ENCODE measurements at places on chromosomes 11 and 22. TPM values are rescaled to one million over a fixed set of nuclear protein-coding genes. Genes with fewer than 3 reads are reported as not detected.

C1QTNF5 gene
- 0.87 TPM for total RNA-seq

DNA sequence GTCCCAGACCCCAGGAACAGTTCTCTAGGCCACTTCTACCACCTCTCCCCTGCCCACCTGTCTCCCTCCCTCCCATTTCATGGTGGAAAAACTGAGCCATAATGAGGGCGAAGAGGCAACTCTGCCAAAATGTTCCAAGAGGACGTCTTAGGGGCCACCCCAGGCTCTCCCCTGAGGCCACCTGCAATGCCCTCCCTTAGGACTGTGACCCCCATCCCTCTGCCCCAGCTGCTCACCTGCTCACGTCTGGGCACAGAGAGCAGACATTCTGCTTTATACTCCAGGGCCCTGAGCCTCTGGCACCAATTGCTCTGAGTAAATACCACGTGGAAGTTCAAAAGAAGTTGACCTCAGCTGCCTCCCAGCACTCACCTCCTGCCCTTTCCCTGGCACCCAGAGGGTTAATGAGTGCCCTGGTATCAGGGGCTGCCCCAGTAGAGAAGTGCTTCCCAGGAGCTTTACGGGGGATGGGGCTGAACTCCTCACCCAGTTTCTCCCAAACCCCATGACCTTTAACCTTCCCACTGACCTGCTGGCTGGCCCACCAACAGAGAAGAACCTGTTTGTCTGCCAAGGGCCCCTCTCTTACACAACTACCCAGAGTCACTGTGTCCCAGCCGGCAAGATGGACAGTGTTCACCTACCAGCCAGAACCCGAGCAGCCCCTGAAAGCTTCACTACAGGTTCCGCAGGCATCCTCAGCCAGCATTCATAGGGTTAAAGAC lies 627 bp upstream of the APOA5 start:
- no peak for DNase-seq

DNA sequence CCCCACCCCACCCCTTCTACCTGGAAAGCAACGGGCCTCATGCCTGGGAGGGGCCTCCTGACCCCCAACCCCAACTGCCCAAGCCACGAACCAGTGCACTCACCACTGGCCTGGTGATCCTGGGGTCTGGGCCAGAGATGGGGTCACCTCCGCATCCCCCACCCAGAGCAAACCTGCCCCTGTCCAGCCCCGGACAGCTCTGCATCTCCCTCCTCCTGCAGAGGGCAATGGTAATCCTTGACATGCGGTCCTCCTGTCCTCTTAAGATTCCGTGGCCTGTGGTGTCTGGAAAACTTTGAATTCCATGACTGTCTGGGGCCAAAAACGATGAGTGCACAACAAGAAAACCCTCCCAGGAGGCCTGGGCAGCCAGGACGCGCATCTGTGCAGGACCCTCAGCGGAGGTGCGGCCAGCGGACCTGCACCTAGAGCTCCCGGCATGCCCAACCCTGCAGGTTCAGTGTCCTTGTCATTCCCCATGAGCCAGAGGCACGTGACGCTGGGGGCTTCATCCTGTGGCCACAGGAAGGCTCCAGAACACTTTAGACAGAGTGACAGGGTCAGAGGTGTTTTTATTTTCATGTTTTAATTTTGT lies 16.1 kb upstream of the PPARA start:
- DNase-seq: no peak

DNA sequence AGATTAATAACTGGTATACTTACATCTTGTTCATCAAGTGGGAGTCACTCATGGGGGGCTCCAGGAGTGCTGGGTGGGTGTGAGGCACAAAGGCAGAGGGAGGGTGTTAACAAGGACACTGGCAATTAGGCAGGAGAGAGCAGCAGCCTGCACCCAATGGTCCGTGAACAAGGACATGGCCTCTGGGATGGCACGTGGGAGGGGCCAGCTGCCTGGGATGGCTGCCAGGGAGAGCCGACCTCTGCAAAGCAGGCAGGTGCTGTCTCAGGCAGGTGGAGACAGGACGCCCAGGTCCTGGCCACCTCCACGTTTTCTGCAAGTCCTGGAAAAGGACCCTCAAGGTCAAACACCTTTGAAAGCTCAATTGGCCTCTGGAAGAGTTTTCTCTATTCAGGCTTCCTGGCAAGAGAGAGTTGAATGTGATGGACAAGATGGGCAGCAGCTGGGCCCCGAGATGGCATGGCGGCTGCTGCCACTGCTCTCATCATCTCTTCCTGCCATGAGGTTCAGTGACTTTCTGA lies 257.1 kb downstream of the BUD13 start:
- DNase-seq: no peak

- no peak for DNase-seq
Measured at GRCh38 chr11:4125141-4125540, 30.5 kb downstream of the RRM1 start.
